ENCODE measurements at places on chromosomes 16 and 17. TPM values are rescaled to one million over a fixed set of nuclear protein-coding genes. Genes with fewer than 3 reads are reported as not detected.

GRCh38 chr17:75114552-75115314 is 5.0 kb downstream of the ARMC7 start:
- no peak for DNase-seq
- no peaks in the 10 kb centered on the region for H3K27me3 ChIP-seq
- peak overlapping the region; percentile 70 for H3K4me3 ChIP-seq
- peak overlapping the region; percentile 78 for H3K27ac ChIP-seq
- peaks cover 25% of the 10 kb centered on the region for H3K4me1 ChIP-seq

- DNase-seq = no peak
- no peak overlapping the region for H3K4me3 ChIP-seq
- no peak overlapping the region for H3K27ac ChIP-seq
- H3K36me3 ChIP-seq = no peaks in the 10 kb centered on the region
- H3K4me1 ChIP-seq = no peaks in the 10 kb centered on the region
These were observed 18.0 kb downstream of the C17orf75 start for GRCh38 chr17:32323811-32324491.

Gene KRT12
- total RNA-seq = 0.52 TPM

DNA sequence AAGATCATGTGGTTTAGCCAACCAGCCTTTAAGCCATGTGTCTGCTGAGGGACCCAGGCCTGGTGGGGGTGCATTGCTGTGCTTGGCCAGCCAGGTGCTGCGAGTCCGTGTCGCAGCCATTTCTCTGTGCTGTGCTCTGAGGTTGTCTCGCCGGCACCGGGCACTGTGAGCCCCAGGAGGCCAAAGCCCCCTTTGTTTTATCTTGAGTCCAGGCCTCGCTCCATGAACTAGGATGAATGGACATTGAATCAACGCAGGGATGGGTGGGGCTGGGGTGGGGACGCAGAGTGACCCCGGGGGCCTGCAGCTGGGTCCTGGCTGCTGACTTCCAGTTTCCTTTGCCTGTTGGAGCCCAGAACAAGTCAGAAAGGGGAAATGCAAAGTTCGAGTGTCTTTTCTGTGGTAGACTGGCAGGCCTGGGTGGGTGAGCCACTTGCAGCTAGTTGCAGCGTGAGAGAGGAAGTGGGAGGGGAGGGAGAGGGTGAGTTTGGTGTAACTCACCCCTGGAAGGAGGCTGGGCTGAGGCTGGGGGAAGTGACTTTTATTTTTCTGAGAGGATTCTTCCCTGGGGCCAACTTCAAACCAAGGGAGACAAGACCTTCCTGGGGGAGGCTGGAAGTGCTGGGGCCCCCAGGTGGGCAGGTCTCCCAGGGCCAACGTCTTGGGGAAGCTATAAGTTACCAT is 324.7 kb downstream of the SEC14L1 start:
- peak overlapping the region; percentile 41 for H3K4me3 ChIP-seq
- peaks cover 42% of the 10 kb centered on the region for H3K36me3 ChIP-seq
- H3K4me1 ChIP-seq = peaks cover 46% of the 10 kb centered on the region
- H3K27ac ChIP-seq = peak overlapping the region; percentile 96

DNA sequence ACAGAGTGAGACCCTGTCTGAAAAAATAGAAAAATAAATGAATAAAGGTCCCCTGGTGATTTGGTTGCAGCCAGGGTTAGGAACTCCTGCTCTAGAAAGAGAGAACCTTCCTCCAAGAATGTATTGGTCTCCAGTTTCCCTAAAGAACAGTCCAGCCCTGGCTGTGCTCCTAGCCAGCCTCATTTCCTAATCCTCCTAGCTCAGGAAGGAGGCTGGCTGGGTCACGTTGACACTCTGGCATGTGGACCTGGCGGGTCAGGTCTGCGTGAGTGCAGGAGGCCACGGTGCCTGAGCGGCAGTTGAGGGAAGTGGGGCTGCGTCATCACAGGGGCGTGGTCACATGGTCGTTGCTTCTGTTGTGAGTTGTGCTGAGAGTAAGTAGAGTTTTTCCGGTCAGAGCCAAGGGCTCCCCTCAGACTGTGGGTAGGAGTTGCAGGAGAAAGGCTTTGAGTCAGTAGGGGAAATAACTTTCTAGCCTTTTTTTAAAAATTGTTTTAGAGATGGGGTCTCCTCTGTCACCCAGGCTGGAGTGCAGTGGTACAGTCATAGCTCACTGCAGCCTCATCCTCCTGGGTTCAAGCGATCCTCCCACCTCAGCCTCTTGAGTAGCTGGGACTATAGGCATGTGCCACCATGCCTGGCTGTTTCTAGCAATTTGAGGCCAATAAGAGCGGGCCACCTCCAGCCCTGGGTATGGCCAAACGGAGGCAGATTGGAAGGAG is 194.0 kb upstream of the CIBAR2 start:
- peak; percentile 87 for DNase-seq
- peaks cover 89% of the 10 kb centered on the region for H3K4me1 ChIP-seq
- H3K36me3 ChIP-seq = no peaks in the 10 kb centered on the region
- H3K27me3 ChIP-seq = peaks cover 24% of the 10 kb centered on the region
- peak overlapping the region; percentile 90 for H3K27ac ChIP-seq
- H3K4me3 ChIP-seq = no peak overlapping the region

DNA sequence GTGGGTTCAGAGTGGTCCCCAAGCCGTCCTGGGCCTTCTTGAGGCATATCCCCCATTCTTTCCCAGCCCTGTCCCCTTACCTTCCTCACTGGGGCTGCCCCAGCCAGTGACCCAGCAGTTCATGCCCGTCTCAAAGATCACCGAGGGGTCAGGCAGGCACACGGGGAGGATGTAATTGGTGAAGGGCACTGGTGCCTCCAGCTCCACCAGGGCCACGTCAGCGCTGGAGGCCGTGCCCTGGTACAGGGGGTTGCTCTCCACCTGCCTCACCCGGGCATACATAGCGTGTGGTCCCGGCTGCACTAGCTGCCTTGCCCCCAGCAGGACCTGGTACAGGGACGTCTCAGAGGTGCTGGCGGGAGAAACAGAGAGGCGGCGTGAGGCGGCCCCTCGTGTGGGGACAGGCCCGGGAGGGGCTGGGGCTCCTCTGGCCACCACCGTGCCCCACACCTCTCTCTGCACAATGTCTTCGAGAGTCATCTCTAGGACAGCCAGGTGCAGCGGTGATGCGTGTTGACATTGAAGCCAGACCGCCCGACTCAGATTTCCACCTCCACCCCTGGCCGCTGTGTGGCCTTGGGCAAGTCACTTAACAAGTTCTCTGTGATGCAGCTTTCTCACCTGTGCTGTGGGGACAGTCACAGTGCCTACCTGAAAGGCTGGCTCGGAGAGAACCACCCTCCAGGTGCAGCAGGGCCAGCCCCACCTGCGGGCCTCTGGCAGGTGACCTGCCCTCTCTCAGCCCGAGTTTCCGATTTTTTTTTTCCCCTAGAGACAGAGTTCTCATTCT is 5.8 kb downstream of the PRSS27 start:
- no peak for DNase-seq
- no peak overlapping the region for H3K27ac ChIP-seq
- no peak overlapping the region for H3K4me3 ChIP-seq
- H3K36me3 ChIP-seq = peaks cover 6% of the 10 kb centered on the region

- H3K27me3 ChIP-seq = no peaks in the 10 kb centered on the region
- peaks cover 16% of the 10 kb centered on the region for H3K4me1 ChIP-seq
- H3K27ac ChIP-seq = no peak overlapping the region
- DNase-seq = no peak
These were observed 1.3 kb downstream of the GNGT2 start for GRCh38 chr17:49209061-49209571.

Gene PVALEF
- not detected for total RNA-seq

DNA sequence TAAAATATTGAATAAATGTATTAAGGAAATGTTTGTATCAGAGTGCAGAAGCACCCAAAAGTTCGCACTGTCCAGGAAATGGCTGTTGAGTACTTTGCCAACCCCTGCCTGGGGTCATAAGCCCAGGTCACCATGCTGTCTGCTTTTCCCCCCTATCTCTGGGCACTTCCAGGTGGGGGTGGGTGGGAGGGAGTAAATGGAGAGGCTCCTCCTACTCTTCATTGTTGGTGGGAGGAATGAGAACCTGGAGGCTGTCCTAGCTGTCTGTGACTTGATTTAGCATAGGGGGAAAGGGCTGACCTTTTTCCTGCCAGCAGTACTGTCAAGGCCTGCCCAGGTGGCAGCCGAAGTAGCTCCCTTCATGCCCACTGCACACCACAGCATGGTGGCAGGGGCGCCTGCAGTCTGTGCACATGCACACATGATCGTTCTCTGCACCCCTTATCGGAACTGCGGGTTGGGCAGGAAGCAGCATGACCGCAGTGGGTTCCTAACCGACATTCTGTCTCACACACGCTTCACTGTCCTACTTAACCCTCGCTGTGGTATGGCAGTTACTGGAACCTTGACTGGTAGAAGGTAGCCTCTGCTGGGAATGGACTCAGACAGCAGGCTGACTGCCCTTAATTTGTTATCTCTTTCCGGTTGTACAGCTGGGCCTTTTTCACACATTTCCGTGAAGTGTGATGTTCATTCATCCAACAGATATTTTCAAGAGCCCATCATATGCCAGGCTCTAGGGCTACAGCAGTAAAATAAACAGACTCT is 41.5 kb downstream of the LDHD start:
- H3K27me3 ChIP-seq = no peaks in the 10 kb centered on the region
- H3K27ac ChIP-seq = peak overlapping the region; percentile 98
- DNase-seq = peak; percentile 98
- H3K36me3 ChIP-seq = peaks cover 8% of the 10 kb centered on the region
- H3K4me3 ChIP-seq = peak overlapping the region; percentile 41

Gene PRSS21
- total RNA-seq = 1.2 TPM

DNA sequence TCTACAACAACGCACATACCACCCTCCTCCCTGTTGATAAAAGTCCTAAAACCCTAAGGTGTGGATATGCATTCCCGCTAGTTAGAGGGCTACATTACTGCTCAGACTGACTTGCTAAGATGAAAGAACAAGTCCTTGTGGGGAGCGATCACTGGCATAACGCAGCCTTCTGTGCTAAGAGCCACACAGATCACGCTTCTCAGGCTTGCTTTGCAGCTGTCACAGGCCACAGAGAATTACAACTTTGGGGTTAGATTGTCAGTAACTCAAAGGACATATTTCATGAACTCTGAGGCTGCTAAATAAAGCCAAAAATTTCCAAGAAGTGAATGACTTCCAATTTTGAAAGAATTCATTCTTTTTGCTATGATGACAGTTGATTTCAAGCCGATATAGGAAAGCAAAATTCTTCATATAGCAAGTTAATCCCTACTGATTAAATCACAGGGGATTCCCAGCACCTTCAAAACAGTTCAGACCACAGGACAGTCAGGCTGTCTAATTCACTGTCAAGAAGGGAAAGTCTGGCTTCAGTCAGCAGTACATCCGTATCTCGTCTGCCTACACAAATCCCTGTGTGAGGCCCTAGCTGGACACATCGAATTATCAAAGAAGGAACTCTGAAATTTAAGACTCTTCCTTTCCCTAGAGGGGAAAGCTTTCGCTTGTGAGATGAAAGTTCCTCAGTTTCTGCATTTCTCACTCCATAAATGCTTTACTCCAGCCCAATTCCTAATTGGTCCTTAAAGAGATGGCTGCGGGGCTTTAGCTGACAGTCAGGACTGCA is 107.1 kb downstream of the VPS53 start:
- no peaks in the 10 kb centered on the region for H3K27me3 ChIP-seq
- H3K4me1 ChIP-seq = peaks cover 4% of the 10 kb centered on the region
- no peak for DNase-seq
- H3K36me3 ChIP-seq = peaks cover 6% of the 10 kb centered on the region
- no peak overlapping the region for H3K4me3 ChIP-seq

Gene TEKT1
- 0.05 TPM for total RNA-seq

DNA sequence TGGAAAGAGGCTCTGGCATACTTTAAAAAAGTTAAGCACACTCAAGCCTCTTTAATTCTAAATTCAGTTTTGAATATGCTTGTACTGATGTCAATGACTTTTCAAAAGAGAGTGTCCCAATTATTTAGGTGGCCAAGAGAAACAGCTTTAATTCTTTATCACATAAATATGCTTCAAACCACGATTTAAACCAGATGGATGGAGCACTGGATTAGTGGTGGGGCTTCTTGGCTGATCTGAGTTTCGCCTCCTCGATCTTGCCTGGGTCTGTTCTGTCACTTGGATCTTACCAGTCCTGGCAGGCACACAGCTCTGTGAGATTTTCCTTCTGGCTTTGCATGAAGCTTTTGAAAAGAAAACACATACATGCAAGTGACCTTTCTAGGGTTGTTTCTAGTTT is 467.8 kb downstream of the MAF start:
- no peaks in the 10 kb centered on the region for H3K4me1 ChIP-seq
- no peak overlapping the region for H3K27ac ChIP-seq
- DNase-seq = no peak
- H3K36me3 ChIP-seq = no peaks in the 10 kb centered on the region
- no peaks in the 10 kb centered on the region for H3K27me3 ChIP-seq
- H3K4me3 ChIP-seq = no peak overlapping the region

Gene WFDC1
- 0.52 TPM for total RNA-seq

- DNase-seq = no peak
- H3K27me3 ChIP-seq = no peaks in the 10 kb centered on the region
- H3K4me1 ChIP-seq = no peaks in the 10 kb centered on the region
- no peak overlapping the region for H3K27ac ChIP-seq
- H3K36me3 ChIP-seq = peaks cover 43% of the 10 kb centered on the region
- H3K4me3 ChIP-seq = no peak overlapping the region
These were observed 18.6 kb upstream of the CLTC start for GRCh38 chr17:59601130-59601529.

GRCh38 chr16:86228713-86229112 is 281.6 kb upstream of the FOXF1 start:
- peaks cover 6% of the 10 kb centered on the region for H3K27me3 ChIP-seq

- no peaks in the 10 kb centered on the region for H3K27me3 ChIP-seq
- DNase-seq = no peak
- H3K4me1 ChIP-seq = no peaks in the 10 kb centered on the region
These were observed 7.7 kb downstream of the MMD start for GRCh38 chr17:55413825-55414489.

DNA sequence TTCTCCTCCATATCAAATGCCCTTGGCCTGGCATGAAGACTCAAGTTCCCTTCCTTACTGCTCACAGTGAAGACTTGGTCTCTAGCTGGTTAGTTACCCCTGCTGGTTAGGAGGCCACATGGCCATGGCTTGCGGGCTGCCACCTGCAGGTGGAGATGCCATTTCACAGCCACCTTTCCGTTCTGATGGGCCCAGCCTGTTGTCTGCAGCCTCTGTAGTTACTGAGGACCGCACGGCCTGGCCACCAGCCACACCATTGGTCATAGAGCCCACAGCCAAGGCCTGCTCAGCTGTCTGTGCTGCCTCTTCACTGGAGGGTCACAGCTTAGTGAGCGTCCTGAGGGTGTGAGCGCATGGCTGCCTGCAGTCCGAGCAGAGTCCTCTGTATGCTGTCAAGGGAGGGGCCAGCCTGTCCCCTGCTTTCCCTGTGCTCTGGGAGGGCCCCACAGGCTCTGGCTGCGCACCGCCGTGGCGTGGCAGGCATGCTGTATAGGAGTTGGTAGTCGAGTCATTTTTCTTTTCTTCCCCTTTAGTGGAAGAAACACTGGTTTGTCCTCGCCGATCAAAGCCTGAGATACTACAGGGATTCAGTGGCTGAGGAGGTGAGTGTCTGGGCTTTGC is 59.2 kb downstream of the PLD6 start:
- H3K27me3 ChIP-seq = no peaks in the 10 kb centered on the region
- H3K4me1 ChIP-seq = no peaks in the 10 kb centered on the region
- no peak overlapping the region for H3K4me3 ChIP-seq
- H3K36me3 ChIP-seq = peaks cover 82% of the 10 kb centered on the region
- peak; percentile 31 for DNase-seq
- H3K27ac ChIP-seq = no peak overlapping the region

Gene PARD6A
- 4.6 TPM for total RNA-seq

GRCh38 chr17:75832164-75832651 is 12.0 kb downstream of the UNC13D start:
- DNase-seq = no peak
- peak overlapping the region; percentile 90 for H3K27ac ChIP-seq
- no peaks in the 10 kb centered on the region for H3K27me3 ChIP-seq
- H3K4me3 ChIP-seq = peak overlapping the region; percentile 11
- peaks cover 76% of the 10 kb centered on the region for H3K36me3 ChIP-seq

Gene CYTH1
- 39.9 TPM for total RNA-seq

Measured in thymus (tissue), 14 donors.